Transverse colon (tissue), 4 donors: ENCODE measurements at places on chromosomes 12 and 14. TPM values are rescaled to one million over a fixed set of nuclear protein-coding genes. Genes with fewer than 3 reads are reported as not detected.

- no peak overlapping the region for H3K4me3 ChIP-seq
- no peak overlapping the region for H3K27ac ChIP-seq
- no peaks in the 10 kb centered on the region for H3K27me3 ChIP-seq
- no peak for DNase-seq
- H3K4me1 ChIP-seq: no peaks in the 10 kb centered on the region
- no peaks in the 10 kb centered on the region for H3K36me3 ChIP-seq
Observed at GRCh38 chr12:10563966-10564365, 49.4 kb downstream of the MAGOHB start.

DNA sequence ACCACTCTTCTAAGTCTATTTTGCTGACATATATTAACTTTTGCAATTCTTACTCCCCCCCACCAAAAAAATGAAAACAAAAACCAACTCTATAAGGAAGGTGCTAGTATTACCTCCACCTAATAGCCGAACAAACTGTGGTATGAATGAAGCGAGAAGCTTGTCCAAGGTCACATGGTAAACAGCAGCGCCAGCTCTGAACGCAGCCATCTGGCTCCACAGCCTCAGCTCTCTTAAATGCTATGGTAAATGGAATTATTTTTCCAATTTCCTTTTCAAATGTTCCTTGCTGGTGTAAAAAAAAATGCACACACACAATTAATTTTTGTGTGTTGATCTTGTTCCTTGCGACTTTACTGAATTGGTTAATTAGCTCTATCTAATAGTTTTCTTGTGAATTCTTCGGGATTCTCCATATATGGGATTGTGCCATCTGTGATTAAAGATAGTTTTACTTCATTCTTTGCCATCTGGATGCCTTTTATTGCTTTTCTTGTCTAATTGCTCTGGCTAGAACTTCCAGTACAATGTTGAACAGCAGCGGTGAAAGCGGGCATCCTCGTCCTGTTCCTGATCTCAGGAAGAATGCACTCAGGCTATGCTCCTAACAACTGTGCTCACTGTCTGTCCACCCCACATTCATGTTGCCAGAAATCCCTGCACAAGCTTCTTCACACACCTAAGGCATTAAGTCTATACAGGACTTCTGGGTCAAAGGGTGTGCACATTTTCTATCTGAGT lies 10.7 kb upstream of the C12orf76 start:
- H3K27me3 ChIP-seq: no peaks in the 10 kb centered on the region
- no peaks in the 10 kb centered on the region for H3K36me3 ChIP-seq
- H3K27ac ChIP-seq: no peak overlapping the region
- DNase-seq: no peak

- peak within 1 kb of the TSS; percentile 98 for H3K4me3 ChIP-seq
- peaks cover 41% of the 10 kb centered on the region for H3K4me1 ChIP-seq
- peak; percentile 91 for DNase-seq
- H3K27me3 ChIP-seq: no peaks in the 10 kb centered on the region
Observed at GRCh38 chr14:103528587-103529382, at the start of gene TRMT61A. Gene TRMT61A, plus strand, starts transcription at chr14:103529196. Its CDS starts 783 bp downstream, at chr14:103529979.

- no peak overlapping the region for H3K27ac ChIP-seq
- H3K36me3 ChIP-seq: peaks cover 18% of the 10 kb centered on the region
- H3K4me3 ChIP-seq: no peak overlapping the region
- no peak for DNase-seq
- H3K27me3 ChIP-seq: no peaks in the 10 kb centered on the region
Observed at GRCh38 chr12:116933091-116933490, 22.3 kb downstream of the FBXW8 start.

DNA sequence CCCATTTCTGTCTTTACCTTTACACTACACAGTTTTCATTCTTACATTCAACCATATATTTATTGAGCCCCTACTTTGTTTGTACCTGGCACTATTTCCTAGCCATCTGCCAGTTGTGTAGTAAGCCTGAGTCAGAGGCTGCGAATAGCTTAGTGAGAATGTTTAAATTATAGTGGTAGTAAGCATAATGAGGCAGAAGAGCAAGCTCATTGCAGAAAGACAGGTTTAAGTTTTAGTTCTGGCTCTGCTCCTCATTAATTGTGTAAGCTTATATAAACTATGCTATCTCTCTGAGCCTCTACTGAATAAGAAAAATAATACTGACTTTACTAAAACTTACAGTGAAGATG lies 123.5 kb downstream of the NAV3 start:
- H3K27ac ChIP-seq: no peak overlapping the region
- no peaks in the 10 kb centered on the region for H3K27me3 ChIP-seq
- no peak overlapping the region for H3K4me3 ChIP-seq
- no peak for DNase-seq

The CAND1 gene
- total RNA-seq: 73.2 TPM

- H3K4me3 ChIP-seq: no peak overlapping the region
- H3K27ac ChIP-seq: peak overlapping the region; percentile 70
Observed at GRCh38 chr14:55092341-55092740, 36.7 kb upstream of the LGALS3 start.

The CCDC175 gene
- not detected for total RNA-seq

DNA sequence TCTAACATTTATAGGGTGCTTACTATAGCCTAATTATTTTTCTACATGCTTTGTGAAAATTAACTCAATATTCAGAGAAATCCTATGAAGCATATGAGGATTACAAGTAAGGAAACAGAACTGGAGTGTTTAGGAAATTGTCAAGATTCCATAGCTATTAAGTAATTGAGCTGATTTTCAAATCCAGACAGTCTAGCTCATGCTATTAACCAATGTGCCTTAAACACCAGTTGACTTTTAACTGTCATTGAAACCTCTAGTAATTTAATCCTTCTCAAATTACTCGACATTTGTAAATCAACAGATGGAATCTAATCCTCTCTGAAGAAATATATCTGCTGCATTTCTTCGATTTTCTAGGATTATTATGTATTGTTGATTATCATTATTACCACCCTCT lies 488.9 kb downstream of the MDGA2 start:
- H3K36me3 ChIP-seq: no peaks in the 10 kb centered on the region
- H3K4me3 ChIP-seq: no peak overlapping the region
- H3K27me3 ChIP-seq: no peaks in the 10 kb centered on the region
- DNase-seq: no peak
- H3K4me1 ChIP-seq: no peaks in the 10 kb centered on the region
- H3K27ac ChIP-seq: no peak overlapping the region

The ADAM21 gene
- total RNA-seq: not detected
